A549 treated with GW870086 at 1 μM for 4 hours (cell line): ENCODE measurements at places on chromosomes 13 and 19. TPM values are rescaled to one million over a fixed set of nuclear protein-coding genes. Genes with fewer than 3 reads are reported as not detected.

Gene BEST2
- 0.10 to 0.26 TPM (median 0.22 TPM) in 5 replicates for total RNA-seq

Gene ETV2
- total RNA-seq = 2.1 to 3.1 TPM (median 2.2 TPM) in 5 replicates

Gene TRPC4
- total RNA-seq = not detected in 5 replicates

Gene ZNF560
- not detected in 5 replicates for total RNA-seq

Gene LRRC63
- not detected in 5 replicates for total RNA-seq

Gene C5AR1
- 1.4 to 2.3 TPM (median 2.2 TPM) in 5 replicates for total RNA-seq

Gene C19orf38
- total RNA-seq = 0.21 to 0.23 TPM in 2 of 5 replicates, not detected in the others

Gene FUT3
- 0.20 TPM in 1 of 5 replicates, not detected in the others for total RNA-seq

Gene PLPPR3
- total RNA-seq = 2.3 to 5.5 TPM (median 4.8 TPM) in 5 replicates

Gene GJB6
- not detected in 5 replicates for total RNA-seq

Gene ATXN8OS
- total RNA-seq = not detected in 5 replicates

Gene REEP6
- total RNA-seq = 4.3 to 6.8 TPM (median 4.4 TPM) in 5 replicates

Gene LSR
- total RNA-seq = 8.0 to 13.1 TPM (median 9.4 TPM) in 5 replicates

Gene C19orf67
- not detected in 5 replicates for total RNA-seq
